ENCODE measurements at places on chromosomes 3 and 15.

DNA sequence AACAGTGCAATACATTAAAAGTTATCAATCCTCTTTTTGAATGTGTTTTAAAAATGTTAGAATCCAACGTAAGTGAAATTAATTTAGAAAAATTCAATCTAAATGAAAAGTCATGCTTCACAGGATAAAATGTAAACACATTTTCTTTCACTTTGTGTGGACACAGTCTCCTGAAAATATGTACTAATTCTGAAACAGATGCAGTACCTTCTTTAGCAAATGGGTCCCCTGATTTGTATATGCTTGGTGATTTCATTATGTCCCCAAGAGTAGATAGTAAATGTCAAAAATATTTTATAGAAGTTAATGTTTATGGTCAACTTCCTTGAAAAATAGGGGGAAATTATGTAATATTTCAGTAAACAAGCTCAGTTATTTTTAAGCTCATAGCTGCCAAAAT, 28.9 kb downstream of the FOXP1 start:
- no peak for DNase-seq

DNA sequence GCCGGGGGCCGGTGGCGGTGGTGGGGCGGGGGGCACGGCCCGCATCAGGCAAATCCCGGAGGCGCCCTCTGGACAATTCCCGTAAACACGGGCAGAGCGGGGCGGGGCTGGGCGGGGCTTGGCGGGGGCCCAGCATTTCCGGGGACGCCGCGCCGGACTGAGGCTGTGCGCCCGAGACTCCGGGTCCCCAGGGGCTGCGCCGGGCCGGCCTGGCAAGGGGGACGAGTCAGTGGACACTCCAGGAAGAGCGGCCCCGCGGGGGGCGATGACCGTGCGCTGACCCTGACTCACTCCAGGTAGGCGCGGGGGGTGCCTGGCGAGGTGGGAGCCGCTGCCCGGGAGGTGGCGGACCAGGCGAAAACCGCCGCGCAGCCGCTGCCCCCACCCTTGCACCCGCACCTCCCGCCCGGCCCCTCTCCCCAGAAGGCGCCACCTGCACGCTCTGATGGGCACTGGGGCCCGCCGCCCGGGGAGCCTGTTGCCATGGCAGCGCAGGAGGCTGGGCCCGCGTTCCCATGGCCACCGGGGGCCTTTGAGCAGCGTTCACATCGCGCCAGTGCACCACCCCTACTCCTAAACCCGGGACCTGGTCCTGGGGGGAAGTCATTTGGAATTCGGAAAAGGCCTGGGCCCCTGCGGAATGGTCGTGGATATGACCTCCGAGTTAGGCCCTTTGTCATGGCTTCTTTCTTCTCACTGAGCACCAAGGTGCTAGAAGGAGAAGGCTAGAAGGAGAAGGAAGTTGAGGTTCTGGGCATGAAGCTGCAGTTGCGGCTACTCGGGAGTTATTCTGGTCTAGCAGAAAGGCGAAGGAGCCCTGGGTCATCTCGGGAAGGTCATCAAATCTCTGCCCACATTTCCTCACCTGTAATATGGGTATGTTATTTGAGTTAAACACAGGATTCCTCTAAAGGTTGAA, 16.1 kb upstream of the SEMA4B start:
- peak; percentile 72 for DNase-seq

DNA sequence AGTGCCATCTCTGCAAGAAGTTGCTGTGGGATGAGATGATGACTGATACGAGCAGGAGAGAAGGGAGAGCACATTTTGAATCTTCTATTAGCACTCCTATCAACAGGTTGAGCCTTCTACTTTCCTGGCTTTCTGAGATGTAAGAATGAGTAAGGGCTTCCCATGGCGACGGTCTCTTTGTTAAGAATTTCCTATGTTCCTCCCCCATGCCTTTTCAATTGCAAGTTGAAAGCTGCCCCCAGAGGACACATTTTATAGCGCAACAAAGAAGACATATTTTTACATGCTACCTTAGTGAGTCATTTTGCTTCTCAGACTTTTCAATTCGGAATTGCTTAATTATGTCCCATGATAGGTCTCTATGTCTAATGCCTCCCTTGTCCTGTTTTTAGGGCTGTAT, 71.3 kb upstream of the LRTM1 start:
- DNase-seq = no peak

- DNase-seq = no peak
Measured at GRCh38 chr3:40763807-40764206, 239.0 kb downstream of the ZNF621 start.
